ENCODE measurements at places on chromosomes 6 and 20.

GRCh38 chr6:40490508-40490907 is 96.7 kb downstream of the LRFN2 start:
- no peak for DNase-seq

GRCh38 chr6:169274781-169275180 is 21.1 kb upstream of the THBS2 start:
- no peak for DNase-seq

GRCh38 chr6:119986934-119987549 is 637.5 kb upstream of the MAN1A1 start:
- DNase-seq, result no peak

- no peak for DNase-seq
Measured at GRCh38 chr20:18742841-18743240, 70.7 kb upstream of the SCP2D1 start.

DNA sequence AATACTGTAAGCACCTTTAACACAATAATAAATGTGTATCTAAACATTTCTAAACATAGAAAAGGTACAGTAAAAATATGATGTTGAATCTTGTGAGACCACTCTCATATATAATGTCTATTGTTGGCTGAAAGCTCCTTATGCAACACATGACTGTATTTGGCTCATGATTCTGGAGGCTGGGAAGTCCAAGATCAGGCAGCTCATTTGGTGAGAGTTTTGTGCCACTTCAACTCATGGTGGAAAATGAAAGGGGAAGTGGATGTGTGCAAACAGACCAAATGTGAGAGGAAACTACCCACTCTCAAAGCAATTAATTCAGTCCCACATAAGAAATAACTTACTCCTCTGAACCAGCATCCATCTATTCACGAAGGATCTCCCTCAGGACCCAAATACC is 257.7 kb upstream of the OPRM1 start:
- DNase-seq, result no peak

- no peak for DNase-seq
Measured at GRCh38 chr6:31952140-31952805, 6.4 kb downstream of the CFB start.

- DNase-seq, result no peak
Measured at GRCh38 chr6:1729133-1729749, 119.5 kb downstream of the FOXC1 start.

DNA sequence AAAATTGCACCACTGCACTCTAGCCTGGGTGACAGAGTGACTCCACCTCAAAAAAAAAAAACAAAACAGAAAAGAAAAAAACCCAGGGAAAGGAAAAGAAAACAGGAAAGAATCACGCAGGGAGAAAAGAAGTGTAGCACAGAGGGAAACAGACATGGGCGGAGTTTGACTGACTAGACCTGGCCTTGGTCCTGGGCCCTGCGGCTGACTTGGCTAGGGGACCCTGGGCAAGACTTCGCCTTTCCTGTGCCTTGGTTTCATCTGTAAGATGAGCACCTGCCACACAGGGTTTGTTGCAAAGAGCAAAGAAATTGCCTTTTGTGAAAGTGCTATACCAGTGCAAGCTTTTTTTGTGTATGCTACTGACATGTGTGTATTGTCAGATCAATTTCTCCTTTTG is 71.3 kb upstream of the KCNG1 start:
- no peak for DNase-seq

DNA sequence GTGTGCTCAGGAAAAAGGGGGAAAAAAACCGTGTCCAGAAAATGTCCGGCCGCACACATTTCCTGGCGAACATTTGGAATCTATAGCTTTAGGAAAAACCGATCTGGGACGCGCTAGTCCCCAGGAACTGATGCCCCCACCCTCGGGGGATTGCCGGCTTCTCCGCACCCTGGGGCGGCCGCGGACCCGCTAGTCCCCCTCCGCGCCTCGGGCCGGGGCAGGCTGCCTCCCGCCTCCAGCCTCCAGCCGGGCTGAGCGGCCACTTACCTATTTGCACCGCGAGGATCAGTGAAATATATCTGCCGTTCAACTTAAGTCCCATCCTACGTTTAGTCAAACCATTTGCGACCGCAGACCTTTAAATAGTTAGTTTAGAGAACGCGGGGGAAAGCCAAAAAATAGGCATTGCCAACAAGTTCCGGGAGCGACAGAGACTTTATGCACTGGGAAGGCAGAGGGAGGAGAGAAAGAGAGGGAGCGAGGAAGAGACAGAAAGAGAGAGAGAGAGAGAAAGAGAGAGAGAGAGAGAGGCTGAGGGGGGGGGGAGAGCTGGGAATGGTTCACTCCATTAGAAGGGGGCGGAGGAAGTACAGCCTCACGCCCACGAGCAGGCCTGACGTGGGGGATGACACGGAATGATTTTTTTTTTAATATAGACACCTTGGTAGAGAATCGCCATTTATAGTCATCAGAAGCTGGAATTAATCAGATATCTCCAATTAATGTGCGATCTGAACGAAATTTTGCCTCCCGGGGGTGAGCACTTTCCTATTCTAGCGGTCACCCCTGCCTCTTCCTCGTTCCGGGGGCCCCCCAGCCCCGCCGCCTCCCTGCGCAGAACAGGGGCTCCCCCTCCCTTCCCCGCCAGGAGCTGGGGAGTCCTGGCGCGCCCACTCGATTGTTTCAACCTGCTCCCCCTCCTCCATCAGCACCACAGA is at the start of gene NRN1:
TSS of gene NRN1 (minus strand) at position 498 of the 938 bp plus-strand sequence. CDS start at position 322, 176 bp downstream.
- no peak for DNase-seq

- no peak for DNase-seq
Measured at GRCh38 chr20:24366336-24367004, 103.0 kb upstream of the SYNDIG1 start.

- peak; percentile 50 for DNase-seq
Measured at GRCh38 chr20:50561379-50562078, 51.3 kb downstream of the PTPN1 start.

GRCh38 chr6:37204014-37204751 is 34.2 kb downstream of the PIM1 start:
- DNase-seq, result no peak

DNA sequence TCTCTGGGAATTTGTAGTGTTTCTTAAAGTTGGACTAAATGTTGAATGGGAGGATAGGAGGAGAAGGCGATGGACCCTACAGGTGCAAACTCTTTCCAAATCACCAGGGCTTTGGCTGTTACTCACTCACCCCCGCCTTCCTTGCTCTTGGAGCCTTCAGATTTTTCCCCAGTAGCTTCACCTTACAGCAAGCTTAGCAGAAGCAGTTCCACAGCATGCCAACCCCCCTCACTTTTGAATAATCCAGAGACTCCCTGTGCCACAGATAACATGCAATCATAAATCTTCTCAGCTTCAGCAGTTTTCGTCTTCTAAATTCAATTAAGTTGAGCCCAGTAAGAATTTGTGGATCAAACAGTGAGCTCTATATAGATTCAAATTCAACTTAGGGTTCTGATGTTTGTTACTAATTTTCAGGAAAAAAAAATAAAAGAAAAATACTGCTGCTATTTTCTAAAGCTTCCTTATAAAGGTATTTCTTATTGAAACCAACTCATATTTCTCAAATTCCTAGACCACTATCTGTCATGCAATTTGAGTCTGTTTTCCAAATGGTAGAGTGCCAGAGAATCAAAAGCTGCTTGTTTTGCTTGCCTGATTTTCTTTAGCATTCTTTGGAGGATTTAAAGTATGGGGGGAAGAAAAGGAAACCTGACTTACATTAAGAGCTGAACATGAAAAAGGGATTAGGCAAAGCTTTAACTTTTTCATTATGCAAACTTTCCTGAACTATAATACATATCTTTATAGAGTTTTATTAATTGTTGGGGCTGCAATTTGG is 166.4 kb downstream of the EYA4 start:
- DNase-seq, result no peak

DNA sequence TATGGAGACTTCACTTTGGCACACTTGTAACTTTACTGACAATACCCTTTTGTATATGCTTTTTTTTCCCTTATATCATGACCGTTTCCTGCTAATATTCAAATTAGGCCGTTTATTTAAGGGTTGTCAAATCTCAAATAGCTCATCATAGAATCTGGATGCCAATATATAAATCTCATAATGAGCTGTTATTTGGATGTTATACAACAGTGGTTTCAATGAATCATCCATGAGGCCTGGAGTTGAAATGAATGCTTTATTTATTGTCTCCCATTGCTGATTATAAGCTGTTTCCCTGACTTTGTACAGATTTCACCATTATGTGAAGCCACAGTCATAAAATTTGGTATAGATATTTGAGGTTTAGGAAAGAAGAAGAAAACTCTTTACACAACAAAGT is 256.1 kb downstream of the PLCB1 start:
- no peak for DNase-seq

GRCh38 chr20:22020201-22020600 is 314.7 kb downstream of the PAX1 start:
- DNase-seq, result no peak

- no peak for DNase-seq
Measured at GRCh38 chr6:137722749-137723272, 144.2 kb upstream of the TNFAIP3 start.

DNA sequence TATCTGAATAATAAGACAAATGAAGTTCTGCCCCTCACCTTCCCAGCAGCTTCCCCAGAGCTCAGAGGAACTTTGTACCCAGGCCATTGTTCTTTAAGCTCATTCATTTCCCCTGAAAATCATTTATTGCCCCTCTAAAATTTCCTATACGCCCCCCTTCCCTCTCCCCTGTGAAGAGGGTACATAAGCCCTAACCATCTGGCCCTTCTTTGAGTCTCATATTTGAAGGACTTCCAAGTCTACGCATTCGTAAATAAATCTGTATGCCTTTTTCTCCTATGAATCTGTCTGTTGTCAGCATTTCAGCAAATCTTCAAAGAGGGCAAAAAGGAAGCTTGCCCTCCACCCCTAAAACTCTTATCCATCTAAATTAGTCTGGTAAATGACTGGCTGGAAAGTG is 73.1 kb upstream of the DST start:
- DNase-seq, result no peak

DNA sequence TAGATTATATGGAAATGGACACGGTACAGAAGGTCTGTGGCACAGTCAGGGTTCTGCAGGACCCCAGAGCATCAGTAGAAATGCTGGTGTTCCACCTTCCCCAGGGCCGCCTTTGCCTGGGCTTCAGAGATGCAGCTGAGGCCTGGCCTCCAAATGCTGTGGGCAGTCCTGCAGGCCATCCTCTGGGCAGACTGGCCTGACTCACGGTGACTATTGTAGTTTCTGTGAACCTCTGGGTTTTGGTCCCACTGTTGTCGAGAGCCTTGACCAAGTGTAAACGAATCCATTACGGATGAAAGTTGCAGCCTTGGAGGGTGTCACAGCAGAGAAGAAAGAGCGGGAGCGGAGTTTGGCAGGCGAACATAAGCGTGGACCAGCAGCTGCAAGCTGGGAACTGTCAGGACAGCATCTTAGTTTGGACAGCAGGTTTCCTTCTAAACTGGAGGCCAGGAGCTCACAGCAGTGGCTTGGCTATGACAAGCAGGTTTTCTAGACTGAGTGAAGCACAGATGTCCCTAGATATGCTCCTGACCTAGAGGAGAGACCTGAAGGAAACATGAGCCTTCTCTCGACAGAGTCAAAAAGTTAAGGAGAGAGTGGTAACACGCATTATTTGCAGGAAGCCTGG is 46.2 kb upstream of the BCLAF1 start:
- no peak for DNase-seq

GRCh38 chr6:21741221-21742109 is 147.9 kb downstream of the SOX4 start:
- DNase-seq, result no peak

GRCh38 chr20:38601216-38602184 is at the start of gene ARHGAP40:
ARHGAP40 (plus strand) TSS chr20:38601809.
- peak; percentile 1 for DNase-seq

- DNase-seq, result no peak
Measured at GRCh38 chr20:22374678-22375590, 209.4 kb downstream of the FOXA2 start.

DNA sequence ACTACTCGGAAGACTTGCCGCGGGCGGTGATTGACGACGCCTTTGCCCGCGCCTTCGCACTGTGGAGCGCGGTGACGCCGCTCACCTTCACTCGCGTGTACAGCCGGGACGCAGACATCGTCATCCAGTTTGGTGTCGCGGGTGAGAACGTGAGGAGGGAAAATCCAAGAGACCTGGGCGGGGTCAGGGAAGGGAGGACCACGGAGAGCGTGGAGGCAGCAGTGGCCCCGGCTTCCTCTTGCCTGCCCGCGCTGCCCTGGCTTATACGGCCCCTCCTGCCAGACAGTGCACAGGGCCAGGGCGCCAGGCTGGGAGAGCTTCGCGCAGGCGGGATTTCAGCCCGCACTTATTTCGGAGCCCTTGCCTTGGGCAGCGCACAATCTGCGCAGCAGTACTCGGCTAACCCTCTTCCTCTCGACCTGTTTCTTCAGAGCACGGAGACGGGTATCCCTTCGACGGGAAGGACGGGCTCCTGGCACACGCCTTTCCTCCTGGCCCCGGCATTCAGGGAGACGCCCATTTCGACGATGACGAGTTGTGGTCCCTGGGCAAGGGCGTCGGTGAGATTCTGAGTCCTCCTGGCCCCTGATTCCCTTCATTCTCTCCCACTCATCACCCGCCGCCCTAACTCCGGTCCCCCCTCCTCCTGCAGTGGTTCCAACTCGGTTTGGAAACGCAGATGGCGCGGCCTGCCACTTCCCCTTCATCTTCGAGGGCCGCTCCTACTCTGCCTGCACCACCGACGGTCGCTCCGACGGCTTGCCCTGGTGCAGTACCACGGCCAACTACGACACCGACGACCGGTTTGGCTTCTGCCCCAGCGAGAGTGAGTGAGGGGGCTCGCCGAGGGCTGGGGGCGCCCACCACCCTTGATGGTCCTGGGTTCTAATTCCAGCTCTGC is 2.0 kb downstream of the MMP9 start:
- DNase-seq, result no peak

- DNase-seq, result no peak
Measured at GRCh38 chr20:31845300-31845863, at the start of gene FOXS1. FOXS1 (minus strand) TSS chr20:31845604; CDS start chr20:31845542, 62 bp downstream.

- DNase-seq, result no peak
Measured at GRCh38 chr6:128350416-128351254, 169.8 kb downstream of the PTPRK start.

- no peak for DNase-seq
Measured at GRCh38 chr20:36819659-36820058, 46.1 kb upstream of the DSN1 start.

DNA sequence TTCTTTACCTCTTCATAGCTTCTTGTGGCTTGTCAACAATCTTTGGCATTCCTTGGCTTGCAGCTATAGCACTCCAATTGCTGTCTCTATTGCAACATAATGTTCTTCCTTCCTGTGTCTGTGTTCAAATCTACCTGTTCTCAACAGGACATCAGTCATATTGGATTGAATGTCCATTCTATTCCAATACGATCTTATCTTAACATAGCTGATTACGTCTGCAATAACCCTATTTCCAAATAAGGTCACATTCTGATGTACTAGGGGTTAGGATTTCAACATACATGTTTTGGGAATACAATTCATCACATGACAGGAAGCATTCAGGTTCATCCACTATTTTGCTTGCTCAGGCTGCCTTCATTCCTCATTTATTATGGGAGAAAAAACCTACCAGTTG is 684.4 kb upstream of the CITED2 start:
- DNase-seq, result no peak

GRCh38 chr6:137089305-137089704 is 44.5 kb upstream of the IL20RA start:
- DNase-seq, result no peak
